ENCODE measurements at places on chromosomes 13 and 19.

- DNase-seq = no peak
These were observed 29.8 kb upstream of the VSTM2B start for GRCh38 chr19:29495901-29496441.

GRCh38 chr19:7874076-7874896 lies at the start of gene PRR36:
TSS of gene PRR36 (minus strand) at chr19:7874390. CDS start at chr19:7873689, 701 bp downstream.
- DNase-seq = peak; percentile 67

DNA sequence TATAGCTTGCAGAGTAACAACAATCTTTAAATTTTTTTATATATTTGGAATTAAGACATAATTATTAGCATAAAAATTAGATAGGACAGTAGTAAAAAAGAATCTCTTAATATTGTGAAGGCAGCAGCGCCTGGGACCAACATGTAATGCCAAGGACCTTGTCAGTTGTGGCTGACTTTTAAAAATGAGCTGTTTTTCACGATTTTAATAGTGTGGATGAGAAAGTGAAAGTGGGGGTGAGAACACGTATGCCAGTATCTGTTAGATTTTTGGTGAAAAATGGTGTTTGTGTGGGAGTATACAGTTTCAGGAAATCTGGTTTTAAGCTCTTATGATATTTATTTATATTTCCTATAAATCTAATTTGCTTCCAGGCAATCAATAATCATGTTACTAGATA lies 125.2 kb downstream of the LMO7 start:
- DNase-seq = peak; percentile 15

DNA sequence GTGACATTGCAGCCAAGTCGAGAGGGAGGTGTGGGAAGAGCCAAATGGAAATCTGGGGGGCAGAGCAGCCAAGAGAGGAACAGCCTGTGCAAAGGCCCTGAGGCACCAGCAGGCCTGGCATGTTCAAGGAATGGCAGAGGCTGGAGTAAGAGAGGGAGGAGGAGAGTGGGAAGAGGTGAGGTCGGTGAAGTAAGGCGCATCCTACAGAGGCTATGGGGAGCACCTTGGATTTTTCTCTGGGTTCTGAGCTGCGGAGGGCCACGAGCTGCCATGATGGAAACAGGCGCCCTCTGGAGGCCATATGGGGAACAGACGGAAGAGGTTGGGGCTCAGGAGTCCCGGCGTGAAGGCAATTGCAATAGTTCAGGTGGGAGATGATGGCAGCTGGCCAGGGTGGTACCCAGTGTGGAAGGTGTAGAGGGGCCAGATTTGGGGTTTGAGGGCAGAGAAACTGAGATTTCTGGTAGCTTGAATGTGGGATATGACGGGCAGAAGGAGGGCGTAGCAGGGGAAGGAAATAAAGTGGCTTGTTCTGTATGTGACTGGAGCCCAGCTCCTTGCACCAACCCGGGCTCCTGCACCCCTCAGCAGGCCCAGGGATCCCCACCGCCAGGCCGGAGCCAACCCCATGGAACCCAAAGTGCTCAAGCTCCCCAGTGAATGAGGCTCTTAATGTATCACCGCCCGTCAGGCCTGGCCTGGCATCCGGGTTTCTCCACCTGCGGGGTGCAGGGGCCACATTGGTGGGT lies 20.5 kb upstream of the STRN4 start:
- DNase-seq = peak; percentile 37

- no peak for DNase-seq
These were observed 38.8 kb downstream of the RAB20 start for GRCh38 chr13:110522721-110523120.

GRCh38 chr19:18915639-18916038 lies 3.5 kb downstream of the COPE start:
- peak; percentile 46 for DNase-seq

DNA sequence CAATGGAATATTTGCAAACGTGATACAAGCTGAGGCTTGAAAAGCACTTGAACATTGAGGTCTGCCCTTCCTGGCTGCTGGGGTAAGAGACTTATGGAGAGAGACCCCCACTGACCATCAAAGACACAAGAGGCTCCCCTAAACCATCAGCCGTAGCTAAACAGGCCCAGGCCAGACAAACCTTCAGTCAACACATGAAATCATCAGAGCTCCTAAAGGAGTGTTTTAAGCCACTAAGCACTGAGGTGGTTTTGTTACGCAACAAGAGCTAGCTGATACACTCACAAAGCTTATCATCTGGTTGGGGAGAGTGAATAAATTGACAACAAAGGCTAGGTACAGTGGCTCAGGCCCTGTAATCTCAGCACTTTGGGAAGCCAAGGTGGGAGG lies 110.4 kb downstream of the ZNF557 start:
- no peak for DNase-seq

DNA sequence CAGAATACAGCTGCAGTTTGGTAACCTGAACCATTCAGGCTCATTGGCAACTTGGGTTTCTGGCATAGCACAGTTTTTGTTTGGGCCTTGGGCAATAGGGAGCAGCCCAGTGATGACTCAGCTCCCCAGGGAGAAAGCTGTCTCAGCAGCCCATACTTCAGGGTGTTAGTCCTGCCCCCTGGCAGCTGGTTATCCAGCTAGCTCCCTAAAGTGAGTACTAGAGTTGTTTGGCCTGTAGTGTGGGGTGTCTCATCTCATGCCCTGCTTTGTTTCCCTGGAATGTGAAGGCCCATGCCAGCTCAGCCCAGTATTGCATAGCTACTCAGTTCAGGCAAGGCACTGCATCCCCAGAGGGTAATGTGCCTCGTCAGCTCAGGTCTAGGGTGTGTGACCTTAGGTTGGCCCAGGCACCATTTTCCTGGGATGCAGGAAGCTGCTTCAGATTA lies 18.2 kb upstream of the ZNF543 start:
- peak; percentile 78 for DNase-seq

GRCh38 chr19:55490478-55491432 lies 2.5 kb downstream of the SSC5D start:
- DNase-seq = no peak

GRCh38 chr19:33443638-33444561 lies 70.4 kb downstream of the CEBPG start:
- no peak for DNase-seq

DNA sequence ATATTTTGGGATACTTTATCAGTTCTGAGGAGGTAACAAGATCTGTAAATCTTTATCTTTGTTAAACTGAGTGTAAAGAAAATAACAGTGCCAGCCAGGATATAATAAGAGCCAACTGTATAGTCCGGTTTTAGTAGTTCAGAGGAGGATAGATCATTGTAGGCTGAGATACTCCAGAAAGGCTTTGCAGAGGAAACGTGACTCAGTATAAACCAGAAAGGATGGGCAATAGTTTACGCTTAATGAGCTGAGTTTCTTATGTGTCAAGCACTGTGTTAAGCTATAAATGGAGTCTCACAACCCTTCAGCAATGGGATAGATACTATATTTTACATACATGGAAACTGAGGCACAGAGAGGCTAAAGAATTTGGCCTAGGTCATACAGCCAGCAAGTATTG lies 3.8 kb downstream of the RFXAP start:
- DNase-seq = no peak

DNA sequence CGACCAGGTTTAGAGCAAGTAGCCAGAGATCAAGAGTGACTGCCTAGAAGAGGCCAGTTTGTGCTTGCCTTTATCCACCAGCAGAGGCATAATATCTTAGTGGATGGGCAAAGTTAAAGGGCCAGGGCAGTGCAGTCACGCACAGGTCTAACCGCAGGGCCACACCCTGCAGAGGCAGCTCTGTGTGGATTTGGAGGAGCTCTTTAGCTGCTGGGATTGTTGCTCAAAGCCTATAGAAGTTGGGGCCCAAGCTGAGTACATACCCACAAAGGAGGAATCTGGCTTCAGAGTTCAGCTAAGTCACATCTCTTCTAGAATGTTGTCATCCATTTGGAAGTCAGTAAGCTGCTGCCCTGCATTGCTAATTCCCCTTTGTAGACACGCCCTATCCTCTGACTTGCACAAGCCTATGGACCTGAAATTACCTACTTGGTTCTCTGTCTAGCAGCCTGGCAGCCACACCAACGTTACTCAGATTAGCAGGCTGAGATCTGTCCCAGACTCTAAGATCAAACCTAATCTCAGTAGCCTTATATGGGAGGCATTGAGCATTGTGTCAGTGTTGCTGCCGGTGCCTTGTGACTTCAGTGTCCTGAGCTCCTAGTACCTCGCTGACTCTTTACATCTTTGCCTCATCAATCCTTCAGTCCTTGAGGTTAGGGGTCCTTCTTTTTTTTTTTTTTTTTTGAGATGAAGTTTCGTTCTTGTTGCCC lies 102.9 kb upstream of the STARD13 start:
- no peak for DNase-seq
